GOT3 (cell line): ENCODE measurements at places on chromosomes 3 and 15.

GRCh38 chr3:59879031-59879581, 829.3 kb upstream of the CFAP20DC start:
- no peak for DNase-seq

- no peak for DNase-seq
Measured at GRCh38 chr3:133487204-133487603, 86.3 kb upstream of the CDV3 start.

- no peak for DNase-seq
Measured at GRCh38 chr3:187922704-187923416, 177.6 kb upstream of the BCL6 start.

- DNase-seq: no peak
Measured at GRCh38 chr3:30418443-30418842, 188.0 kb upstream of the TGFBR2 start.

DNA sequence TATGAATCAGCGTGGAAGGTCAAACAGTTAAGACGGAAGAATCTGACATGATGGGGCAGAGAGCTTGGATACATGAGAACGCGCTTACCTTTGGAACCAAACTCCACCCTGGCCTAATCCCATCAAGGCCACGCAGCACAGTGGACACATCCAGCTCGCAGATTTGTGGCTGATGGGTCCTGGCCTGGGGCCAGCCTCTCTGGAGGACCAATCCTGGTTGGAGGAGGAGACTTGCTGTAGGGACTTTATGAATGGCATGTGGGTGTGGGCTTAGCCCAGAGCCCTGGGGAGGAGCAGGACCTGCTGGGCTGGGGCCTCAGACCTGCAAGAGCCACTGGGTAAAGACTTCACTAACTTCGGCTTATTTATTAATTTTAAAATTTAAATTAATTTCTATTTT, 73.4 kb upstream of the ANKRD34C start:
- DNase-seq: no peak

- DNase-seq: no peak
Measured at GRCh38 chr15:77017761-77018720, 23.1 kb downstream of the PSTPIP1 start.

- no peak for DNase-seq
Measured at GRCh38 chr3:33016846-33017405, 65.5 kb downstream of the CCR4 start.

DNA sequence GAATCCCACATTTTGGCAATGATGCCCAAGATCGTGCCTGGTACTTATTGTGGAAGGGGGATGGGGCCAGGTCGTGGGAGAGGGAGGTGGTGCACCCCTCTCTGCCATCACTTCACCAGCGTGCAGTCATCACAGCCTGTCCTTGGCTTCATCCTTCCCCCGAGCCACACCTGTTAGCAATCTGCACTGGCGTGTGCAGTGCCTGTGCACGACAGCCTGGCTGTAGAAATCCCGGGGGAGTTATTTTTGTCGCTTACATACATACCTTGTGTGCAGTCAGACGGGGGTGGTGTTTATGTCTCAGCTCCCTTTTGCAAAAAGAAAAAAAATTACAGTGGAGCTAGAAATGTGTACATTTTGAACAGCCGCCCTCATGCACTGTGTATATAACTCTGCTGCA, 216.0 kb downstream of the TLE3 start:
- no peak for DNase-seq

DNA sequence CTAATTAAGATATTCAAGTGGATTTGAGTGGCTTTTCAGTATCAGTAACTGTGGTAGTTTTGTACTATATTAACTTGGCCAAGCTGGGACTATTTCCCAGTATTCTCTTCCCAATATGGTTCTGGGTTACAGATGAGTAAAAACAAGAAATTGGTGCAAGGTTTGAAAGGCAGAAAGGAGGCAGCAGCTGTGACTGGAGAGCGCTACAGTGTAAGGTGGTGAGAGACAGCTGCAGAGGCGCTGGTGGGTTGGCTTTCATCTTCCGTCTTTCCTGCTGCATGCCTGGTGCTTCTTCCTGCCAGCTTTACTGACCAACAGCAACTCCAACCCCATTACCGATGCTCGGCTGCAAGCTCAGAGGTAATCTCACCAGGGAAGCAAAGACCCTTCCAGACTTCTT, 9.8 kb downstream of the DPH3 start:
- DNase-seq: no peak

DNA sequence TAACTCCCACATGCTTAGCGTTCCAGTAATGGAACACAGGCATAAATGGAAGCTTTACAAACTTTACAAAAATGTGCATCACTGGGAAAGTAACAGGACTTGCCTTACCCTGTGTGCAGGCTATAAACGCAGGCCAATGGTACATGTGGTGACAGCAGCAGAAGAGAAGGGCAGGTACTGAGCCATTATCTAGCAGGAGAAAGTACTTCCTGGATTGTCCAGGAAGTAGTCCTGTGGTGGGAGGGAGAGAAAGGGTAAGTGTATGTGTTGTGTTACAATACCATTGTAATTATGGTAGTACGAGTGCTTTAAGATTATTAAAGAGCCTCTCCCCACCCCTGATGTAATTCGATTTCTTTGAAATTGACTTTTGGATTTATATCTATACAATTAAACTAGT, 5.3 kb downstream of the ATP1B3 start:
- DNase-seq: no peak

DNA sequence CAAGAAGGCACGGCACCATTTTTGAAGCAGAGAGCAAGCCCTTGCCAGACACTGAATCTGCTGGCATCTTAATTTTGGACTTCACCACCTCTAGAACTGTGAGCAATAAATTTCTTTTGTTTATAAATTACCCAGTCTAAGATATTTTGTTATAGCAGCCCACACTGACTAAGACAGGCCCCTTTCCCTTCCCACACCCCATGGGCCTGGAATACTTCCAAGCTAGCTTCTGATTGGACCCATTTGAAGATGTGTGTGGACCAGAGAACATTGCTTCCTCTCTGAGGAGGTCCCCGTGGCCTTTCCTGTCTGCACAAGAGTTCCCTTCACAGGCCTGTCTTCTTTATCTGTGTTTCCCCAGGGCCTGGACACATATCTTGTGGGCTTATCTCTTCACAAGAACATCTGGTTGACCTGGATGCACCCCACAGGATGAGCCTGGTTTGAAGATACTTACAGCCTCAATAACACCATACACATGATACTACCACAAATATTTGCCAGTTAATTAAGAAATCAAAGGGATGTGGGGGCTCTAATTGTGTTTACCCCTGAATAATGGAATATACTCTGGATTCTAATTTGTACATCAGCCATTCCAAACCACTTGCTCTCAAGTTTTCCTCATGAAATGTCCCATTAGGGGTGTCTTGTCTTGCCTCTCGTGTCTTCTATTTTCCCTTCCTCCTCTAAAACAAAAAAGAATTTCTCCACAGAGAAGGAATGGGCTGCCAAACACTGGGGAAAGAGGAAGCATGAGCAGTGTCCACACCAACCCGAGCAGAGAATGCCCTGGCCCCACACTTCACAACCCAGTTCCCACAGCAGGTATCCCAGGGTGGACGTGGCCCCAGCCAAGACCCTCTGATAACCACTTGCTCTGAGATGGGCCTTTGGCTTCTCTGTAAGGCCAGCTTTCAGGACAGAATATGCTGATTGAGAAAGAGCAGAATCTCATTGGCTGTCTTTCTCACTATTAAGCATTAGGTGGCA, 42.5 kb downstream of the GLB1 start:
- no peak for DNase-seq

GRCh38 chr3:190097617-190098016, 23.1 kb downstream of the P3H2 start:
- no peak for DNase-seq

- DNase-seq: no peak
Measured at GRCh38 chr15:48596841-48597240, 48.7 kb downstream of the FBN1 start.

GRCh38 chr3:141737093-141737492, 1.0 kb upstream of the RNF7 start:
- DNase-seq: no peak

DNA sequence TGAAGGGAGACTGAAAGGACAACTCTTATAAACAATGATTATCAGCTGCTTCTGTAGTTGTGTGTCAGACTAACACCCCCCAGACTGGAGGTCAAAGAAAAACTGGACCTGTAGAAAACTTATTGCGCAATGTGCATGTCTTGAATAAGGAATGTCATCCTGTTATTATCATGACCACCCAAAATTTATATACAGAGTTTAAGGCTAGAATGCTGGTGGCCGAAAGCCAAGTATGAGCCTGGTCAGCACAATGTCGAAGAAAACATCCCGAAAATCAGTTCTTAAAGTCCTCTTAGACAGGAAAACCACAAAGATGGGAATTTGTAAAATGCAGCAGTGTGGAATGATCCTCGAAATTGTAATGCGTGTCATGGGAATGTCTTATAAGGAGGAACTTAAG, 29.3 kb downstream of the RFTN1 start:
- no peak for DNase-seq

GRCh38 chr3:129622933-129623332, 16.5 kb upstream of the PLXND1 start:
- no peak for DNase-seq

GRCh38 chr3:20698896-20699295, 512.9 kb upstream of the SGO1 start:
- DNase-seq: no peak

GRCh38 chr3:12470111-12470510, 14.2 kb upstream of the TSEN2 start:
- DNase-seq: no peak

DNA sequence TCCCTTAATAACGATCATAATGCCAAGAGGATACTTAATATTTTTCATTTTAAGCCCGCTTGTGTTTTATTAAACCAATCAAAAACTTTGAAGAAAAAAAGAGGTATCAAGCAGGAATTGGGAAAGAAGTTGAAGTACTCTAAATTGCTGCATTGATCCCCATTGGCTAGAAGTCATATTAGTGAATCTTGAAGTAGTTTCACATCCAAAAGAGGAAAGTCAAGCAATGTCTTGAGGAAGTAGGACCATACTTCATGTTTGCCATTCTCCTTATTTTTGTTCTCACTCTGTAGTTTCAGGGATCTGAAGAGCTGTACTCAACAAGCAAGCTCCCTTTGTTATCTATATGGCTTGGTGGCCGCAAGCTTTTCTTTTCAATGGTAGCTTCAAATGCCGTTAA, 2.2 kb downstream of the SCAANT1 start:
- no peak for DNase-seq

DNA sequence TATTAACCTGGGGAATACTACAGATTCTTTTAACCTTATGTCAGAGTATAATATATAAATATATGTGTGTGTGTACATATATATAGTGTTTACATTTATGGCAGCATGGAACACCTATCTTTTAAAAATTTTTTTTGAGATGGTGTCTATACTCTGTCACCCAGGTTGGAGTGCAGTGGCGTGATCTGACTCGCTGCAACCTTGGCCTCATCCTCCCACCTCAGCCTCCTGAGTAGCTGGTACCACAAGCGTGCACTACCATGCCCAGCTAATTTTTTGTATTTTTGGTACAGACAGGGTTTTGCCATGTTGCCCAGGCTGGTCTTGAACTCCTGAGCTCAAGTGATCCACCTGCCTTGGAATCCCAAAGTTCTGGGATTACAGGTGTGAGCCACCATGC, 18.5 kb upstream of the ERICH6 start:
- no peak for DNase-seq

- DNase-seq: no peak
Measured at GRCh38 chr15:85972805-85973540, 106.7 kb upstream of the AGBL1 start.

DNA sequence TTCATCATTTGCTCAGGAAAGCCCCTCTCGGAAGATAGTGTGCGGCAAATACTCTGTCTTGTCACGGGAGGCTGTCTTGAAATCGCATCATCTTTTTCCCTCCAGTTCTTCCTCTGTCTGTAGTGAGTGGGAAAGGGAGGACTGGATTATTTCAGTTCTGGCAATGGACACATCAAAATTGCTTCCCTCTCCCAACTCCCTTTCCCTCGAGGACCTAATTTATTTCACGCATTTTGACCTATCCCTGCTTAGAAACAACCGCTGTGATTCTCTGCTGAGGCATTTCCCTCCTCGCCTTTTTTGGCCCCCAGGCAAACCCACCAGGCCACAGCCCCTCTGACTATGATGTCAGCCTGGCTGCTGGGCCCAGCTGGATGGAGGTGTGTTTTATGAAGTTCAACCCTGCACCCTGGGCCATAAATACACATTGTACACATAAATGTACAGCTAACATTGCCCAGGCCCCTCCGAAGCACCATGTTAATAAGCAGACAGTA, 138.7 kb upstream of the LRTM1 start:
- DNase-seq: no peak

DNA sequence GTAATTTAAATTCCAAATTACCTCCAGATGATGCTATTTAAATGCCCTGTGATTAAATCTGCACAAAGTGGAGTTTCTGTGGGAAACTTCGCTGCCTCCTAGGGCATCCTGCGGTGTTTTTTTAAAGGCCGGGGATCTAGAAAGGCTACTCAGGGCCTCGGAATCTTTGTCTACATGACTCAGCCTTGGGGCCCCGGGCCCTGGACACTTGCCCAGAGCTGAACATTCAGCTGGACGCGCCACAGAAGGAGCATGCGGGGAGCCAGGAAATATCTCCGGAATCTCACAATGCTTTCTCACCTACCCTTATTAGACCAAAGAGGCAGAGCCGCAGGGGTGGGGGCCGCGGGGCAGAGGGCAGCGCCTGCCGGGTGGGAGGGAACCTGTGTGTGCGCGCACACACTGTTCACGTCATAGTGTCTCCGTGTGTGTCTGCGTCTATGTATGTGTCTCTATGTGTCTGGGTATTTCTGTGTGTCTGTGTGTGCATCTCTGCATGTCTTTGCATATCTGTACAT, 145.5 kb upstream of the TPM1 start:
- DNase-seq: peak; percentile 64

GRCh38 chr3:67916353-67916752, 261.9 kb upstream of the SUCLG2 start:
- DNase-seq: no peak

GRCh38 chr3:100994187-100994586, 966 bp upstream of the ABI3BP start:
- DNase-seq: no peak

DNA sequence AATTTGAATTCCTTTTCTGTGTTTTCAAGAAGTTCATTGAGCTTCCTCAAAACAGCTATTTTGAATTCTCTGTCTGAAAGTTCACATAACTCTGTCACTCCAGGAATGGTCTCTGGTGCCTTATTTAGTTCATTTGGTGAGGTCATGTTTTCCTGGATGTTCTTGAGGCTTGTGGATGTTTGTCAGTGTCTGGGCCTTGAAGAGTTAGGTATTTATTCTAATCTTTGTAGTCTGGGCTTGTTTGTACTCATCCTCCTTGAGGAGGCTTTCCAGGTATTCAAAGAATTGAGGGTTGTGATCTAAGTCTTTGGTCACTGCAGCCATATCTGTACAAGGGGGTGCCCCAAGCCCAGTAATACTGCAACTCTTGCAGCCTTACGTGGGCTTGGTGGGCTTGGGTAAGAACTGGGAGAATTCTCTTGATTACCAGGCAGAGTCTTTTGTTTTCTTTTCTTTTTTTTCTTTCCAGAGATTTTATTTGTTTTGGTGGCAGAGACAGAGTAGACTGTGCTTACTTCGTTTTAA, 19.3 kb upstream of the CCNDBP1 start:
- no peak for DNase-seq

DNA sequence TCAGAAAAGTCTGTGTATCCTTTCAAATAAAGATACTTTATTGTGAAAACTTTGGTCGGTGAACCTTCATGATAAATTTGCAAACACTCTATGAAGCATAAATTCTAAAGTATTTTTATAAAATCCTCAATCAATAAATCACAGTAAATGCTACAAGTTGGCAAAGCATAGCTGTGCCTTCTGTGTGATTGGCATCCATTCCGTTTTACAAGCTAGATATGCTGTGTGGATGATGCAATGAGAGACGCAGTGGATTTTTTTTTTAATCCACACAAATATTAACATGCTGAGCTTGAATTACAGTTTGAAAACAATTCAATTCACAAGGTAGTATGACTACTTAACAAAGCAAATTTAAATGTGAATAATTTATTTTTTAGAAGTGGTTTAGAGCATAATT, 937.2 kb downstream of the ZPLD1 start:
- DNase-seq: no peak
